Activated naive CD4-positive, alpha-beta T cell treated with anti-CD3 and anti-CD28 coated beads, Interleukin-2, amount 10 ng/mL, durations not matched to agents 7 days and 5 days (primary cell): ENCODE measurements at places on chromosomes 7 and 10.

GRCh38 chr7:82729172-82730030 lies 285.8 kb upstream of the CACNA2D1 start:
- no peak overlapping the region for H3K4me3 ChIP-seq
- no peak overlapping the region for H3K27ac ChIP-seq
- H3K4me1 ChIP-seq, result no peaks in the 10 kb centered on the region
- no peaks in the 10 kb centered on the region for H3K36me3 ChIP-seq
- H3K27me3 ChIP-seq, result no peaks in the 10 kb centered on the region

DNA sequence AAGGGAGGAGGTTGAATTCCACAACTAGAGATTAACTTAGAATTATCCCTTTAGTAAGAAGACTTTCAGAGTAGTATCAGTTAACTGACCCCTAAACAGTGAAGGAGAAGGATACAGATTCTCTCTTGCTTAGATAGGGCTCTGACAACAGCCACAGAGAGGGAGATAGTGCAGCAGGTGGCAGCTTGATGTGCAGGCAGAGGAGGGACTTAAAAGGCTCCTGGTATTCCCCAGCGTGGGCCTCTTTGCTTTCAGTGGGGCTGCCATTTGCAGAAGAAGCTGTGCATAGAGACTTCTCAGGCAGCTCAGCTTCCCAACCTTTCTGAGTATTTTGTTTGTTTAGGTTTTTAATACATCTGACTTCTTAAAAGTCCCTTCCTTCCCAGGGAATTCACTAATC lies 16.0 kb downstream of the FZD1 start:
- H3K4me3 ChIP-seq, result no peak overlapping the region
- no peak overlapping the region for H3K27ac ChIP-seq
- no peaks in the 10 kb centered on the region for H3K36me3 ChIP-seq
- H3K27me3 ChIP-seq, result peaks cover 4% of the 10 kb centered on the region

DNA sequence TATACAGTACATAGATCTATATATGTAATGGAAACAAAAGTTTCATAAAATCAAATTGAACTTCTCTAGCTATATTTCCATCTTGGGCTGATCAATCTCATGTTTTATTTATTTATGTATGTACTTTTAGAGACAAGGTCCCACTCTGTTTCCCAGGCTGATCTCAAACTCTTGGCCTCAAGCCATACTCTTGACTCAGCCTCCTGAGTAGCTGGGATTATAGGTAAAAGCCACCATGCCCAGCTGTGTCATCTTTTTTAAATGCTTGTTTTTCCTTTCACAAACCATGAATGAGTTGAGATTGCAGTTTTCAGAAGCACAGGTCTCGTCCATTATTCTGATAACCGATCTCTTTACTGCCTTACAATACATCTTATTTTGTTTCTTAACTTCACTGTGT lies 400.9 kb downstream of the KCNMA1 start:
- no peak overlapping the region for H3K4me3 ChIP-seq
- H3K4me1 ChIP-seq, result no peaks in the 10 kb centered on the region
- H3K27ac ChIP-seq, result no peak overlapping the region
- no peak for DNase-seq
- H3K36me3 ChIP-seq, result no peaks in the 10 kb centered on the region
- H3K27me3 ChIP-seq, result no peaks in the 10 kb centered on the region

GRCh38 chr7:34406848-34407530 lies 251.0 kb upstream of the NPSR1 start:
- no peak overlapping the region for H3K27ac ChIP-seq
- no peaks in the 10 kb centered on the region for H3K36me3 ChIP-seq
- no peaks in the 10 kb centered on the region for H3K4me1 ChIP-seq
- DNase-seq, result no peak
- no peaks in the 10 kb centered on the region for H3K27me3 ChIP-seq

DNA sequence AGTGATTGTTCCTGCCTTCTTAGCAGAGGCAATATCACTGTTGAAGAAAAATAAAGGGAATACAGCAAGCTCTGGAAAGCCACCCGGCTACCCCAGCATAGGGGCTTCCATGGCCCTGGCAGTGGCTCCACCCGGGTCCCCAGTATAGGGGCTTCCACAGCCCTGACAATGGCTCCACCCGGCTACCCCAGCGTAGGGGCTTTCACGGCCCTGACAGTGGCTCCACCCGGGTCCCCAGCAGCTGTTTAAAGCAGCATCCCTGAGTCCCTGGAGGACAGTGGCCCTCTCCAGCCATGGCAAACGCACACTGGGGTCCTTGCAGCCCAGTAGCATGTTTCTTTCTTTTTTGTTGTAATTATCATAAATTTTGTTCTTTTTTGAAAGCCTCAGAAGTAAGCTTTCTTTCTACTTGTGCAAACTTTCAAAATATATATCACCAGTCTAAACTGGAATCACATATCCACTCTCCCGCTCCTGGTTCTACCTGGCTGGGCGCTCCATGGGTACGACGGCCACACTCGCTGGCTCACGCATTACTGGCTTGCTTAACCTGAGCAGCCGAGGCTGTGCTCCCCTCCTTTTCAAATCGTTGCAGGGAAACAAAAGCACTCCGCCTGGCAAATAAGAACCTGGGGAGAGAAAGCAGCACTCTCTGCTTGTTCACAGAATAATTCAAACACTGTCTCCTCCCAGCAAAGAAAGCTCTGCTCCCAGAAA lies 62.1 kb downstream of the TCERG1L start:
- H3K36me3 ChIP-seq, result no peaks in the 10 kb centered on the region
- no peak overlapping the region for H3K4me3 ChIP-seq
- H3K27me3 ChIP-seq, result peaks cover 12% of the 10 kb centered on the region
- H3K4me1 ChIP-seq, result no peaks in the 10 kb centered on the region
- no peak overlapping the region for H3K27ac ChIP-seq

DNA sequence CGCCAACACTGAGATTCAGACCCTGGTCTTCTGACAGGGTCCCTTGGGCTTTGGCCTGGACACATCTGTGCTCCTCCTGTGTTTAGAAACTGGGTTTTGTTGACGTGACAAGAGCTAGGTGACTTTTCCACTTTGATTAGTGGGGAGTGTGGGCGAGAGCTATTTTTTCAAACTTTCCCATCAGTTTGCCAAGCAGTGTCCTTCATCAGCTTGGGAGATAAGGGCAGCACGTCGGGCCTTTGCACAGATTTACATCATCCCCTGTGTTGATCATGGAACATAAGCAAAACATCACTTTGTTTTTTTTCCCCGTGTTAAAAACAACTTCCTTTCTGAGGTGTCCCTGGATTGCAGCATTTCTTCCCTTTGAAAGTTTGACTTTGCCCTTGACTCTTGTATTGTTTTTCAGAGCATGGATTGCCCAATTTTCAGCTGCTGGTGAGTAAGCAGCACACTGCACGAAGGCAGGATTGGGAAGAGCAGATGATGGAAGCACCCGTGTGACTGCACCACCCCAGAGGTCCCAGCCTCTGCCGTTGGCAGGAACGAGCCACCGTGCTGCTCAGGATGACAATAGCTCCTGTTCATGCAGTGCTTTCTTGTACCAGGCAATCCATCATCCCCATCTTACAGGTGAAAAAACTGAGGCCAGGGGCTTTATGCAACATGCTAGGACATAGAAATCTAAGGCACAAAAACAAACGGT lies 6.4 kb upstream of the IGFBP1 start:
- peaks cover 23% of the 10 kb centered on the region for H3K27me3 ChIP-seq
- H3K27ac ChIP-seq, result no peak overlapping the region
- H3K4me1 ChIP-seq, result no peaks in the 10 kb centered on the region
- H3K4me3 ChIP-seq, result no peak overlapping the region

- no peak for DNase-seq
- no peak overlapping the region for H3K4me3 ChIP-seq
- H3K27ac ChIP-seq, result no peak overlapping the region
- no peaks in the 10 kb centered on the region for H3K36me3 ChIP-seq
- H3K4me1 ChIP-seq, result peaks cover 1% of the 10 kb centered on the region
Observed at GRCh38 chr10:93999401-93999851, 5.7 kb downstream of the PLCE1 start.

GRCh38 chr7:139895141-139895829 lies 66.2 kb downstream of the TBXAS1 start:
- no peak for DNase-seq
- H3K27me3 ChIP-seq, result peaks cover 17% of the 10 kb centered on the region
- no peaks in the 10 kb centered on the region for H3K4me1 ChIP-seq
- H3K36me3 ChIP-seq, result no peaks in the 10 kb centered on the region
- no peak overlapping the region for H3K27ac ChIP-seq

DNA sequence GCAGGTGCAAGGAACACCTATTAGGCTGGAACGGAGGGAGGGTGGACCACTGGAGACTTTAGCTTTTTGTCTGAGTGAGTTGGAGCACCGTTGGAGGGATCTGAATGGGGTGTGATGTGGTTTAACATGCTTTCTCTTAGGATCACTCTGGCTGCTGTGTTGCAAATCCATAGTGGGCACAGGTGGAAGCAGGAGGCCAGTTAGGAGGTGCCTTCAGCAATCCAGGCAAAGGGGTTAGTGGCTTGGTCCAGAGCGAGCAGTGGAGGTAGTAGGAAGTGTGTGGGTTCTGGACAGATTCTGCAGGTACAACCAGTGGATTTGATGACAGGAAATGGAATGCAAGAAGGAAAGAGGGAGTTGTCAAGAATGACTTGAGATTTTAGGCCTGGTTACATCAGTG lies 95.0 kb downstream of the MMRN2 start:
- H3K36me3 ChIP-seq, result no peaks in the 10 kb centered on the region
- no peak overlapping the region for H3K27ac ChIP-seq
- no peak for DNase-seq
- no peak overlapping the region for H3K4me3 ChIP-seq
- no peaks in the 10 kb centered on the region for H3K4me1 ChIP-seq

DNA sequence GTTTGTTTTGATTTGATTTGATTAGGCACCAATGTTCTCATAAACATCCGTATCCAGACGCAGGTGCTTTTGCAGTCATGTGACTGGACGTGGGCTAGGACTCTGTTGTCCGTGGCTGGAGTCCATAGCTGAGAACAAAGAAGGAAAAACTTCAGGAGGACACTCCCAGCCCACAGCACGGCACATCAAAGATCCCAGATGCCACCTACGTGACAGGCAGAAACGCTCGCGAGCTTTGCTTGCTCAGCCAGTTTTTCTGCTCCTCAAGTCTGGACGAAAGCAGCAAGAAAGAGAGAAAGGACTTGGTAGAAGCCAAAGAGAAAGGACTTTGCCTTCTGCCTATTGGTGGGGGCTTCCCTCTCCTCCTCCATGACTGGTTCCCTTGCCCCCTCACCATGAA lies 6.9 kb upstream of the ZKSCAN1 start:
- H3K36me3 ChIP-seq, result no peaks in the 10 kb centered on the region
- peaks cover 10% of the 10 kb centered on the region for H3K4me1 ChIP-seq
- H3K27ac ChIP-seq, result no peak overlapping the region
- no peak overlapping the region for H3K4me3 ChIP-seq
- peaks cover 25% of the 10 kb centered on the region for H3K27me3 ChIP-seq

DNA sequence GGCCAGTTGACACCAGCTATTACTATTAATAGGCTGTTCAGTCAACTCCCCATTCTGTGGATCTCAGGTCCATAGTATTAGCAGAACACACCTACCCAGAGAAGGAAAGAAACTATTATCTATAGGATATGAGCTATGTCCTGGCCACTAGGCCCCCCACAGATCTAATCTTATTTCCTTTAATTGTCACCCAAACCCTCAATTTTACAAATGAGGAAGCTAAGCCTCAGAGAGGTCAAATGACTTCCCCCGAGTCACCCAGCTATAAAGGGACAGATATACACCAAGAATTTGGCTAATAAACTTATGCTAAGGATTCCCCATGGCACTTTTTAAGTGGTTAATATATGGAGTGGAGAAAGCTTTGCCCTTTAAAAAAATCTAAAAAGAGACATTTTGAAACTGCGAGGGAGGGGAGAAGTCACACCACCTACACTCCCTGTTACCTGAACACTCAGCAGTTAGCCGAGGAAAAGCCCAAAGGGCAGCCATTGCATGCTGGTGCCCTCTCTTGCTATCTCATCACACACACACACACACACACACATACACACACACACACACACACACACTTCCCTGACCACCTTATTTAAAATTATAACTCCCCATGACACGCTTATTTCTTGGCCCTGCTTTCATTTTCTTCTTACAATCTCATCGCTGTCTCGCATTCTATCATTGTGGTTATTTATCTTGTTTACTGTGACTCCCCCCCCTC lies 157.0 kb upstream of the ADO start:
- H3K27me3 ChIP-seq, result peaks cover 4% of the 10 kb centered on the region
- no peaks in the 10 kb centered on the region for H3K36me3 ChIP-seq
- H3K4me3 ChIP-seq, result no peak overlapping the region
- H3K4me1 ChIP-seq, result no peaks in the 10 kb centered on the region
- DNase-seq, result no peak

DNA sequence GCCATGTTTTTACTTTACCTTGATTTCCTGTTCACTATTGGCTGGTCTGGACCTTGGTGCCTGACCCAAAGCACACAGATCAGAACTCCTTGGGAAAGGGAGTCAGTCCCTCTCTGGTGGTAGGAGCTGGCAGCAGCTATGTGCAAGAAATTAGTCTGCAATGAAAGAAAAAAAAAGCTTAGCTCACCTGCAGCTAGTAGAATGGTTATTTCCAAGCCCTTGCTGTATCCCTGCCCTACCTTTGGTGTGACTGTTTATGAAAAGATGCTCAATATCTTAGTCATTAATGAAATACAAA lies 68.1 kb upstream of the PAPSS2 start:
- peaks cover 5% of the 10 kb centered on the region for H3K27me3 ChIP-seq
- no peak overlapping the region for H3K27ac ChIP-seq
- H3K4me3 ChIP-seq, result no peak overlapping the region
- no peaks in the 10 kb centered on the region for H3K36me3 ChIP-seq

- H3K27me3 ChIP-seq, result no peaks in the 10 kb centered on the region
- H3K36me3 ChIP-seq, result no peaks in the 10 kb centered on the region
- no peak overlapping the region for H3K27ac ChIP-seq
- no peaks in the 10 kb centered on the region for H3K4me1 ChIP-seq
- DNase-seq, result no peak
- H3K4me3 ChIP-seq, result no peak overlapping the region
Observed at GRCh38 chr7:80890426-80891258, 28.2 kb downstream of the SEMA3C start.

DNA sequence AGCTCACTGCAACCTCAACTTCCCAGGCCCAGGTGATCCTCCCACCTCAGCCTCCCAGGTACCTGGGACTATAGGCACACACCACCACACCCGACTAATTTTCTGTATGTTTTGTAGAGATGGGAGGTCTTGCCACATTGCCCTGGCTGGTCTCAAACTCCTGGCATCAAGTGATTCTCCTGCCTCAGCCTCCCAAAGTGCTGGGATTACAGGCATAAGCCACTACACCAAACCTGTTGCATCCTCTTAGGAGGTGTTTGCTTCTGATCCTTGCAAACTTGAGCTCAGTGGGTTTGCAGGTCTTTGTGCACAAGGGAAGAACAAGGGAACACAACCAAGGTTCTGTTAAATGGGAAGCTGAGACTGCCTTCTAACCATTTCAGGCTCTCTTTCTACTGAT lies 184.6 kb downstream of the ARHGAP12 start:
- DNase-seq, result no peak
- no peaks in the 10 kb centered on the region for H3K36me3 ChIP-seq
- H3K4me3 ChIP-seq, result no peak overlapping the region

DNA sequence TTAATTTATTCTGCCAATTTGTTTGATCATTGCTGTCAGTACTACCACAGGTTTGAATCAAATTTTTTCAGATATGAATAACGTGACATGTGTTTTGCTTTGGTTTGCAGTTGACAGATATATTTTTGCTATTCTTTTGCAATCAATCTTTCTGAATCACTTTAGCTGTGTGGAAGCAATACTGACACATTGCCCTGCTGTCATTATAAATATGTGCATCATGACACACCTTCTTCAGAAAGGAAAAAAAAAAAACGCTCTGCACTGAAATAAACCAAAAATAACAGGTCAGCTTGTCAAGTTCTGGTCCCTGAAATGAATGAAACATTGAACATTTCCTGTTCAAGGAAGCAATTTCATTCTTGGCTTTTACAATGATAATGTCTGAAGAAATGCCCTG lies 93.8 kb upstream of the FAM13C start:
- no peak for DNase-seq
- H3K27ac ChIP-seq, result no peak overlapping the region
- H3K27me3 ChIP-seq, result no peaks in the 10 kb centered on the region
- no peaks in the 10 kb centered on the region for H3K4me1 ChIP-seq
- H3K4me3 ChIP-seq, result no peak overlapping the region
- no peaks in the 10 kb centered on the region for H3K36me3 ChIP-seq
